ENCODE measurements at places on chromosomes 7 and 10.

GRCh38 chr10:3119796-3120459 lies 52.6 kb downstream of the PFKP start:
- no peak for DNase-seq

GRCh38 chr10:71770255-71770654 lies 3.1 kb downstream of the VSIR start:
- DNase-seq, result no peak

- DNase-seq, result no peak
Observed at GRCh38 chr7:657565-658119, 68.9 kb upstream of the DNAAF5 start.

DNA sequence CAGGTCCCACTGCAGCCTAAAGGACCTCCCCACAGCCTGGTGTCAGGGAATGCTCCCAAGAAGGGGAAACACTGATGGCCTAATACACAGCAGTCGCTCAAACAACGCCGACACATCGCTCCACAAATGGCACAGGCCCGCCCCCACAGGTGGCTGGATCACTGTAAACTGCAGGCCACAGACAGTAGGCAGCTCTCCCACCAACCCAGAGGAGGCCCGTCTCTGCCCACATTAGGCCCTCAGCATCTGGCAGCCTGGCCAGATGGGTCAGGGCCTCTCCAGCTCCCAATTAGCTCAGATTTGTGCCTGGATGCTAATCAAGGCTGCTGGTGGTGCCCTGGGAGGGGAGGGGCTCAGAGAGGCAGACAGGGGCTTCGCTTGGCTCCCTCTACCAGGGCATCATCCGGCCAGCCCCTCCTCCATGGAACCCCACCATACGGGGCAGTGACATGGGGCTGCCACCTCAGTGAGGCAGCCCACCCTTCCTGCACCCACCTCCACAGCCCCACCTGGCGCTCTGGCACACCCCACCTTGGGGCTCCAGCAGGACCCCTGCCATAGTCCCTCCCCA lies 42.7 kb downstream of the CAMK2B start:
- DNase-seq, result no peak

- DNase-seq, result no peak
Observed at GRCh38 chr7:14504134-14504533, 398.4 kb downstream of the DGKB start.

DNA sequence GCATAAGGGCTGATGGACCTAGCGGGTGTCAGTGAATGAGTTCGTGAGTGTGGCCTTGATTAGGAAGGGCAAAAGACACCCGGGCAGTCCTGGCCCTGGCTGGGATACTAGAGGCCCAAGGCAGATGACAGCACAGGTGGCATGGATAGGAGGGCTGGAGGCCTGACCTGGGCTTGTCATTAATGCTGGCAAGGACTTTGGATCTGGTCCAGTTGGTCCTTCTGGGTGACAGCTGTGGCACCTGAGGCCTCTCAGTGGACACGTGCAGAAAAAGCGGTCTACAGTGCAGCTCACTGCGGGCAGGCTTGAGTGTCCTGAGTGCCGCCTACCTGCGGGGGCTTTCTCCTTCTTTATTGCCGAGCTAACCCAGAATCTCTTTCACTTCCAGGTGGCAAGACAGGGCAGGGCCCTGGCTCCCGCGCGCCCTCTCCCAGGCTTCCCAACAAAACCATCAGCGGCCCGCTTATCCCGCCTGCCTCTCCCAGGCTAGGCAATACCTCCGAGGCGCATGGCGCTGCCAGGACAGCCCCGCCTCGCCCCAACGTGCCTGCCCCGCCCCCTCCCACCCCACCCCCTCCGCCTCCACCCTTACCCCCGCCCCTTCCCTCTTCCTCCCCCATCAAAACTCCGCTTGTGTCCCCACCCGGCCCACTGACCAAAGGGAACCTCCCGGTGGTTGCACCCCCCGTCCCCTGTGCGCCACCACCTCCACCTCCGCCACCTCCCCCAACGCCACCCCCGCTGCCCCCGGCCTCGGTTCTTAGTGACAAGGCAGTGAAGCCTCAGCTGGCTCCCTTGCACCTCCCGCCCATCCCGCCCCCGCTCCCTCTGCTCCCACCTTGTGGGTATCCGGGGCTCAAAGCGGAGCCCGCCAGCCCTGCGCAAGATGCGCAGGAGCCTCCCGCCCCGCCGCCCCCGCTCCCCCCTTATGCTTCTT lies 77.4 kb downstream of the WIPF3 start:
- DNase-seq, result no peak

GRCh38 chr10:124656113-124656490 lies 88.1 kb downstream of the FAM53B start:
- no peak for DNase-seq
